Smooth muscle cell of the coronary artery (primary cell): ENCODE measurements at places on chromosomes 1 and 21. TPM values are rescaled to one million over a fixed set of nuclear protein-coding genes. Genes with fewer than 3 reads are reported as not detected.

The USP1 gene
- total RNA-seq = 7.6 and 17.2 TPM in 2 replicates

The SLC6A17 gene
- under 0.01 and 0.82 TPM in 2 replicates for total RNA-seq

The LDLRAD2 gene
- total RNA-seq = not detected in 2 replicates

The XCL2 gene
- not detected in 2 replicates for total RNA-seq

The LCE2A gene
- total RNA-seq = not detected in 2 replicates

The FOXD2 gene
- 0.08 TPM in 1 of 2 replicates, not detected in the other for total RNA-seq

The OR2L13 gene
- total RNA-seq = not detected in 2 replicates

The SYNJ1 gene
- total RNA-seq = 5.1 and 5.9 TPM in 2 replicates

The IGSF21 gene
- total RNA-seq = not detected in 2 replicates
